Fibroblast of the aortic adventitia (primary cell): ENCODE measurements at places on chromosomes 12 and 14. TPM values are rescaled to one million over a fixed set of nuclear protein-coding genes. Genes with fewer than 3 reads are reported as not detected.

The RNU4-1 gene
- under 0.01 TPM in 2 replicates for total RNA-seq

The NEUROD4 gene
- not detected in 2 replicates for total RNA-seq

The VPS29 gene
- 83.2 and 88.9 TPM in 2 replicates for total RNA-seq

The DIO2 gene
- total RNA-seq: 0.74 and 66.0 TPM in 2 replicates

The CCDC175 gene
- not detected in 2 replicates for total RNA-seq

The PDZRN4 gene
- not detected in 2 replicates for total RNA-seq

The ETV6 gene
- 6.1 and 14.7 TPM in 2 replicates for total RNA-seq

The ZDHHC22 gene
- total RNA-seq: not detected in 2 replicates

The CLEC9A gene
- total RNA-seq: not detected in 2 replicates

The TMCC3 gene
- total RNA-seq: 0.65 and 0.72 TPM in 2 replicates

The USP44 gene
- total RNA-seq: 0.82 and 1.8 TPM in 2 replicates

The CCDC197 gene
- not detected in 2 replicates for total RNA-seq

The CLEC1A gene
- total RNA-seq: 0.16 TPM in 1 of 2 replicates, not detected in the other

The NKX2-1 gene
- not detected in 2 replicates for total RNA-seq

The IGF1 gene
- total RNA-seq: 0.63 and 6.1 TPM in 2 replicates

The RNF10 gene
- 96.7 and 125 TPM in 2 replicates for total RNA-seq

The RAB15 gene
- total RNA-seq: 3.8 and 4.8 TPM in 2 replicates

The LBHD2 gene
- total RNA-seq: not detected in 2 replicates

The KLHDC1 gene
- 4.9 and 12.8 TPM in 2 replicates for total RNA-seq

The SLC2A3 gene
- total RNA-seq: 42.4 and 49.6 TPM in 2 replicates

The FAM90A1 gene
- not detected in 2 replicates for total RNA-seq

The THTPA gene
- 22.3 and 26.8 TPM in 2 replicates for total RNA-seq

The KRT6B gene
- not detected in 2 replicates for total RNA-seq

The TSFM gene
- total RNA-seq: 16.2 and 19.9 TPM in 2 replicates

The TSPAN8 gene
- total RNA-seq: 7.1 and 15.5 TPM in 2 replicates

The KRT74 gene
- total RNA-seq: not detected in 2 replicates

The AGAP2 gene
- total RNA-seq: 0.25 and 0.27 TPM in 2 replicates

The ZFYVE26 gene
- total RNA-seq: 24.3 and 30.8 TPM in 2 replicates

The ACSM4 gene
- total RNA-seq: not detected in 2 replicates

The TIGAR gene
- total RNA-seq: 11.5 and 20.4 TPM in 2 replicates

The TMEM132C gene
- not detected in 2 replicates for total RNA-seq

The VRTN gene
- total RNA-seq: not detected in 2 replicates

The GTF2H3 gene
- total RNA-seq: 41.9 and 61.0 TPM in 2 replicates

The C1QL4 gene
- total RNA-seq: 0.18 TPM in 1 of 2 replicates, not detected in the other

The SOAT2 gene
- total RNA-seq: 0.09 TPM in 1 of 2 replicates, not detected in the other

The CCND2 gene
- total RNA-seq: 22.5 and 57.6 TPM in 2 replicates

The TAS2R9 gene
- total RNA-seq: 0.09 TPM in 1 of 2 replicates, not detected in the other
